ENCODE measurements at places on chromosomes 1 and 21.

GRCh38 chr1:24779689-24780464 lies 34.6 kb downstream of the CLIC4 start:
- no peak for DNase-seq

DNA sequence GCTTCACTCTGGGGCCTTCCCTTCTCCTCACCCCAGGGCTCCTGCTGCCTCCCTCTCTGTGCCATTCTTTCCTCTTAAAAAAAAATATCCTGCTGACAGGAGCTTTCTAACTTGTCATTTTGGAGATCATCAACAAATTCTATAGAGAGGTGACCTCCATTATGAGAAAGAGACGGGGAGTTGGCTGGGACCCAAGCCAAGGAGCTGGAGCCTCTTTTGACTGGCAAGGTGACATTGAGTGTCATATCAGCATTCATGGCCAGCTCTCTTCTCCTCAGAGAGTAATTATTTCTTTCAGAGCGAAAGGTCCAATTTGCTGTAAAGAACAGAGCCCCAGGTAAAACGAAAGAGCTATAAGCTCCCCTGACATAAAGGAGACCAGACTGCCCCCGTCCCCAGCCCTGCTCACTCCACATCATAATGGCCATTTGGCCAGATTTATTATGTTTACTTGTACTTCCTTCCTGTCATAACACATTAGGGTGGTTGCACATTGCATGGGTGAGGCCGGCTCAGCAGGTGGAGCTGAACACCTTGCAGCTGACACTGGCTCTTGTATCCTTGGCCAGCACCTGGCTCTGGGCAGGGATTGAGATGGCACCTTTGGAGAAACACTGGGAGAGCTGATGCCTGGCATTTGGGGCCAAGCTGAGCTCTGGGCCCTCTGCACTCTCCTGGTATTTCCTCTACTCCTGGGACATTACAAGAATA lies 404.0 kb upstream of the VAMP3 start:
- DNase-seq, result no peak

DNA sequence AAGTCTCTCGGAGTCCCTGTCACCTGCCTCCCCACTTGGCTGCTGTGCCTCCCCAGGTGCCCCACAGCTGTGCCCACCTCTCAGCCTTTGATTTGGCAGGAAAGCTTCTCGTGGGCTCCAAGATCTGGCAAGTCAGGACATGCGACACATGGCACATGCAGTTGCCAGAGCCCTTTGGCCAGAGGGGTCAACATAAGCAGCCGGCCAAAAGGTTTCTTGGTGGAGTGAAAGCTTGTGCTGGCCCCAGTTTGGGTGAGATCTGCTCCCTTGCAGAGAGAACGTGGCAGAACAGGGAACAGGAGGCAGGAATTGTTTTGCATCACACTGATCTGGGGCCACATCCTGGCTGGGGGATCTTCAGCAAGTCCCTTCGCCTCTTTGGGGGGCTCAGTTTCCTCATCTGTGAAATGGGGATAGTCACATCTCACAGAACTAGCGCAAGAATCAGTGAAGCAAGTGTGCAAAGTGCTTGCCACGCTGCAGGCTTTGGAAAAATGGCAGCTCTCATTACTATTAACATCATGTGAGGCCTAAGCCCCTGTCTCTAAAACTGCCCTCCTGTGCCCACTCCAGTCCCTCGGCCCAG lies 232.6 kb downstream of the TRABD2B start:
- DNase-seq, result no peak

GRCh38 chr21:35905096-35905962 lies 155.0 kb downstream of the SETD4 start:
- peak; percentile 74 for DNase-seq

GRCh38 chr1:36594023-36594422 lies 111.3 kb upstream of the CSF3R start:
- DNase-seq, result no peak

DNA sequence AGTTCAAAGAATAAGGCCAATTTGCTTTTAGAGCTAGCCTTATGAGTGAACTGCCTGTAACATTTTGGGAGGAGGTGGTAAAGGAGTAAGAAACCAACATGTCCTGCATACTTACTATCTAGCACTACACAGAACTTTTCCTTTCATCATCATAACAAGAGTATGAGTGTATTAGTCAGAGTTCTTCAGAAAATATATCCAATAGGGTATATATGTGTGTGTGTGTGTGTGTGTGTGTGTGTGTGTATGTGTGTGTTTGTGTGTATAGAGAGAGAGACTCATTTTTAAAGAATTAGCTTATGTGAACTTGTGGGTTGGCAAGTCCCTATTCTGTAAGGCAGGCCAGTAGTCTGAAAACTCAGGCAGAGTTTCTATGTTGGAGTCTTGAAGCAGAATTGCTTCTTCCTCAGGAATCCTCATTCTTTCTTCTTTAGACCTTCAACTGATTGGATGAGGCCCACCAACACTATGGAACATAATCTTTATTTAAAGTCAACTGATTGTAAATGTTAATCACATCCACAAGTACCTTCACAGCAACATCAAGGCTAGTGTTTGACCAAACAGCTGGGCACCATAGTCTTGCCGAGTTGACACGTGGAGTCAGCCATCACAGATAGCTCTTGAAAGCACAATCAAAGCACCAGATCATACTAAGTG lies 121.9 kb downstream of the CYYR1 start:
- DNase-seq, result no peak

DNA sequence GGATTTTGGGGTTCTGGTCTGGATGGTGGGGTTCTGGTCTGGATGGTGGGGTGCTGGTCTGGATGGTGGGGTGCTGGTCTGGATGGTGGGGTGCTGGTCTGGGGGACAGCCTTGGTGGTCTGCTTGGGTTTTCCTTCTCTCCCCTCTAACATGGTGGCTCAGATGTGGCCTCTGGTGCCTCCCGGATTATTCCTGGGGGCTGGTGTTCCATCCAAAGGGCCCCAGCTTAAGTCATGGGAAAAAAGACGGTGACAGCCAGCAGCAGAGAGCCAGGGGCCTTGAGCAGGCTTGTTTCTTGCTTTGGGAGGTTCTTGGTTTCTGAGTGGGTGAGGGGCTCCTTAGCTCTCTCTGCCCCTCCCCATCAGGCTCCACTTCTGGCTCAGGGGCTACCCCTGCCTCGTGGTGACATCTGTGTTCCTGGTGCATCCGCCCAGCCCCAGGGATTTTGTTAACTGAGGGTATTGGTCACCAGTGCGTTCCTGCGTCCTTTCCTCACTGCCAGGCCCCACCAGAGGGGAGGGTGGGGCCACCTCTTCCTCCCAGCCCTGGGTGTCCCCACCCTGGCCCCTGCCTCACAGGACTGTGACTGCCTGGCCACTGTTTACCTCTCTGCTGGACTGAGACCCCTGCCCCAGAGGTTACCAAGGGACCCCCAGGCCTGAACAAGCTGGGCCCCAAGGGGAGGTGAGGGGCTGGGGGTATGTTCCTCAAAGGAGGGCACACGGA lies 43.2 kb upstream of the ACTRT2 start:
- DNase-seq, result no peak

DNA sequence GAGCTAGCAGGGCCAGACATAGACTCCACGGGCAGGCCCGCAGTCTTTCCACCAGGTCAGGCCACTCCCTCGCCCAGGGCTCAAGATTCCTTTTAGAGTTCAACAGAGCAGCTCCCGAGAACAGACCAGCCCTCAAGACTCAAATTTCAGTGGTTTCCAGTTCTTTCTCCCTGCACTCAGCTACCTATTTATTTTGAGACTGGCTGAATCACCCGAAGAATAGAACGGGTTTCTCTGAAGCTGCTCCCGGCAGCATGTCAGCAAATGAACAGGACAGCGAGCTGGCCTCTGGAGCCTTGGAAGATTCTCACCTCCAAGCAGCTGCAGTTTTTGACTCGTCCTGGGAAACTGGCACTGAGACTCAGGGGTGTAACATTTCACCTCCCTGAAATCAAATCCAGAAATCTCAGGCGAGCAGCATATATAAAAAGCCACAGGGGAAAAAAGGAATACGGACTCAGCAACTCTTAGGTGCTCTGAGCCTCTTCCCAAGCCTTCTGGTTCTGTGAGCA lies 177.9 kb downstream of the CLIC6 start:
- no peak for DNase-seq

GRCh38 chr1:32741059-32741412 lies 38.5 kb upstream of the SYNC start:
- no peak for DNase-seq

DNA sequence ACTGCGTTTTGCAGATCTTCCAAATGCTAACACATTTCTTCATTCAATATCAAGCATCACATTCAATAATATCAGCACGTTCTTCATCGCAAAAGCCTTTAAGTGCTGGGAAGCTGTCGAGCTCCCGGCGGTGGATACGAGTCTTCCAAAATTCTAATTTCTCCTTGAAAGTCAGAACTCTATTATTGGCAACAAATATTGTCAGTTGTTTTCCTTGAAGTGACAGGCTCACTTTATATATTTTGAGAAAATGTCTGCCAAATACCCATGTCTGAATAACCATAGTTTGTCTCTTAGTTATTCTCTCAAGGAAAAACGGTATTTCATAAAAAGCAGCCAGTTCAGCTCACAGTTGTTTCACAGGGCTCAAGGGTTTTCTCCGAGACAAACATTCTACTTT lies 226.2 kb upstream of the C1orf174 start:
- no peak for DNase-seq

DNA sequence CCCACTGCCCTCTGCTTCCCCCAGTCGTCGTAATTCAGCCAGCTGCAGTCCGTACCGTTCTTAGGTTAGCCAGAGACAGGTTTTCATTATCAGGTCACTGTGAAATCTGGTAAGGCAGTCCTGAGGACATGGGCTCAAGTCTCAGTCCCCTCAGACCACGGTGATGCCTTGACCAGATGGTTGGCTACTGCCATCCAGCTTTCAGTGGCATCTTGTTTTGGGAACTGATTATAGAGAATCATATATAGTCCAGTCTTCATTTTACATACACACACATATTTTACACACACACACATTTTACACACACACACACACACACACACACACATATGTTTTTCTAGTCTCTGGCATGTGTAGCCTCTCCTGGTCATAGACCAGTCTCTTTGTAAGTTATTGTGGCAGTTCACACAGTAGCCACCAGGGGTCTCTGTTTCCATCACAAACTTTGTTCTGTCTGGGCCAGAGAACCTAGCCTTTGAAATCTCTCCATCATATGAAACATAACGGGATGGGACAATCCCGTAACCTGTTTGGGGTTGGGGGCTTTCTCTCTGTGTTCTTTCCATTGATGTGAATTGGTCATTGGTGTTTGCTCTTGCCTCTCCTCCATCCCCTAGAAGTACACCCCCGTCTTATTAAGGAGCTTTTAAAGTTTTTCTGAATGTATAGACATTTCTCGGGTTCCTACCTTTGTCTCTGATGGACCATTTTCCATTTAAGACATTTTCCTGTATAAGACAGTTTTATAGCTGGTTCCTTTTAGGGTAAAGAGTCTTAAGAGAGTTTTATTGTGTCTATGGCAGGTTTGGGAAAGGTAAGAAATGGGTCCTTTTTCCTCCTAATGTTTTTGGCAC lies 8.4 kb upstream of the IKBKE start:
- DNase-seq, result peak; percentile 89

DNA sequence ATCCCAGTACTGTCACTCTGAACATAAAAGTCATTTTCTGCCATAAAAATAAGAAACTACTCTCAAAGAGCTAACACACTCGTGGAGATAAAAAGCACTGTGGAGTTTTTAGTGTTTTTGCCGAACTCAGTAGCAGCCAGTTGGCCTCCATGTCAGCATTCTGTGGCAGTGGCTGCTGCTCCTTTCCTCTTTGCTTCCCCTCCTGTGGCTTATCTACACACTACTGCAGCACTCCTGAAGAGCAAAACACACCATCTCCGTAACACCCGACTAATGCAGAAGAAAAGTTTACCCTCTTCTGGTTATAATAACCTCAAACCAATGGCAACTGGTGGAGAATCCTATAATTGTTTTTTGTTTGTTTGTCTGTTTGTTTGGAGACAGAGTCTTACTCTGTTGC lies 44.9 kb downstream of the RAB3GAP2 start:
- DNase-seq, result no peak

- no peak for DNase-seq
Measured at GRCh38 chr1:214662223-214662785, 59.3 kb downstream of the CENPF start.

GRCh38 chr1:223016381-223016780 lies 126.7 kb downstream of the TLR5 start:
- no peak for DNase-seq

GRCh38 chr1:20385630-20386029 lies 95.0 kb downstream of the VWA5B1 start:
- no peak for DNase-seq

DNA sequence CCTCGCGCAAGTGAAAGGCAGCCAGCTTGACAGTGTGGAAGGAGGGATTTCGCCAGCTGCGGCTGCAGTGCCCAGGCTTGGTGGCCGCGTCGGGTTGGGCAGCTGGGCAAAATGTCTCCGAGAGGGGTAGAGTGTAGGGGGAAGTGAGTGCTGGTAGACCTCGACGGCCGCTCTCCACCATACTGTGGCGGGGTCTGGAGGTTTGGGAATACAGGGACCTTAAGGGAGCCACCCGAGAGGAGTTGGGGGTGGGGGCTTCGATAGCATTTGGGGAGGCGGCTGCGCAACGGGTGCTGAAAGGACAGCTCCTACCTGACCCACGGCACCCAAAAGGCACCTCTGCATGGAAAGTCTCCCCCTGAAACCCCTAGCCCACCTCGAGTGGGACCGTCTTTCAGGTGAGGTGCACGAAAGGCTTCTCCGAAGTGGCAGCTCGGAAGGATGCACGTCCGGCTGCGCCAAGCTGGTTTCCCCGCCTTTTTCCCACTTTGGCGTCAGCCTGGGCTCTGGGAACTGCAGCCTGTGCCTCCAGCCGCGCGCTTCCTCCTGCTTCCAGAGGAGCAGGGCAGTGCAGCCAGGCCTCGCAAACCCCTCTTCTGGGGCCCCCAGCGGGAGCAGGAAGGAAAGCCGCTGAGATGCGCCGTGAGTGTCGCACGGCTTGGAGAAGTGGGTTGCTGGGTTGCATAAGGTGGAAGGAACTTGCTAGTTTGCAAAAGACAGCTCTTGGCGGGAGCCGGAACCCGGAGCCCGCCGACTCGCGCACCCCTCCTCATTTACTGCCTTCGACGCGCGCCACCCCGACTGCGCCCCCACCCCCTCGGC lies 531 bp upstream of the HMGN2 start:
- DNase-seq, result peak; percentile 92

- DNase-seq, result no peak
Measured at GRCh38 chr1:75503221-75503974, 107.5 kb downstream of the SLC44A5 start.

DNA sequence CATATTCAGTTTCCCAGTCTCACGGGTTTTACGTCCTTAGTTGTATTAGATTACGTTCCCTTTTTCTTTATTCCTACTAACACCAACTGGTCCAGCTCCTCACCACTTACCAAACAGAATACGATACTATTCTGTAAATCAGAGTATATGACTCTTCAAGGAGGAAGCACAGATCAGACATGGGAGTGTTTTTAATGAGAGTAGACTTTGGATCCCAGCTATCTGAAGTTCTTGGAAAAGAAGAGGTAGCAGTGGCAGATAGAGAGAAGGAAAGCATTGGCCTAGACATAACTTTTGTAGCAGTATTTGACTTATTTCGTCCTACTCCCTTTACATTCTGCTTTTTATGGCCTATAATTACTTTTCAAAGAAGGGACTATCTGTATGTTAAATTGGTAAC lies 24.1 kb upstream of the PLA2G4A start:
- no peak for DNase-seq

All from suppressor macrophage (primary cell).